ENCODE measurements at places on chromosomes 5 and 9.

- no peak for DNase-seq
Measured at GRCh38 chr5:42636946-42637345, 119.7 kb upstream of the CCDC152 start.

DNA sequence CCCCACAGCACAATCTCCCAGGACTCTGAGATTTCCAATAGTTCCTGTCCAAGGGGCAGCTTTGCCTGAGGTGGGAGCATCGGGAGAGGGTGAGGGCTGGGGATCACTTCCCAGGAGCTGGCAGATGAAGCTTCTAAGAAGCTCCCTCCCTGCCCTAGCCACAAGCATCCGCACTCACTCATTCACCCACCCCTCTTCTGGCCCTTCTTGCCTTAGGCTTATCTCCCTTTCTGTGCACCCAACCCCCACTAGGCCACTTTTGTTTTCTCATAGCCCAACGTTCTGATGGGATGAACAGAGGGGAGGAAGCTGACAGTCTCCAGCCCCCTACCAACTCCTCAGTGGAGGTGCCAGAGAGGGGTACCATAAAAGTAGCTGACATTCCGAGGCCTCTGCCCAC is 3.7 kb upstream of the PCDH1 start:
- DNase-seq, result no peak

DNA sequence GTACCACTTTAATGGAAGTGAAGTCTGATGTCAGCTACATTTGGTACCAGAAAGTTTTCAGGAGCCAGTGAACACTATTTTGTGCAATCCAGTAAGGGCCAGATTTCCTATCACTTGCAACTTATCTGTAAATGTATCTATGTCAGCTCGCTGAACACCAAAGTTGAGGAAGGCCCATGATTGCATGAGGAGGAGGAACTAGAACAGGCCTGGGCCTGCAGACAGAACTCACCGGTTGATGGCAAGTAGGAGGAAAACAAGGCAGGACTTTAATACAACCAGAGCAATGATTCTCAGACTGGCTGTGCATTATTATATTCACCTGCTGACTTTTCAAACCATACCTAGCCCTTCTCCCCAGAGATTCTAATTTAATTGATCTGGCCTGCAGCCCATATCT is 540.2 kb downstream of the CETN3 start:
- no peak for DNase-seq

GRCh38 chr9:121499177-121499426 is 542 bp downstream of the GGTA1 start:
- DNase-seq, result no peak

GRCh38 chr9:81534138-81534875 is 155.0 kb downstream of the TLE1 start:
- no peak for DNase-seq

DNA sequence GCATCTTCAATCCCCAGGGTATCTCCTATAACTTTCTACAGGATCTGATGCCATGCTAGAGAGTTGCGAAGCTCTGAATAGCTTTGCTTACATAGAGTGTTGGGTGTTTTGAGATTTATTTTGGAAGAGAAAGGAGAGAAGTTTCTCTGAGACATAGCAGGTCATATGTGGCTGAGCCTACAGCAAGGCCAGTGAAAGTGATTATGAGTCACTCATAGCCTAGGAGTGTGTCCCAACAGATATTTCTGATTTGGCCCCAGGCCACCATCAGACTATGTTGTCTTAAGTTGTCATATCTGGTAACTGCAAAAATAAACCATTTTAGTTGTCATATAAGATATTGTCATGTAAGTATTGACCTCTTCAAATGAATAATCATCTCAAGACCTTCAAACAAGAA is 132.0 kb upstream of the RAI14 start:
- no peak for DNase-seq

GRCh38 chr9:38619556-38620447 is 594 bp downstream of the ANKRD18A start:
- peak; percentile 6 for DNase-seq

DNA sequence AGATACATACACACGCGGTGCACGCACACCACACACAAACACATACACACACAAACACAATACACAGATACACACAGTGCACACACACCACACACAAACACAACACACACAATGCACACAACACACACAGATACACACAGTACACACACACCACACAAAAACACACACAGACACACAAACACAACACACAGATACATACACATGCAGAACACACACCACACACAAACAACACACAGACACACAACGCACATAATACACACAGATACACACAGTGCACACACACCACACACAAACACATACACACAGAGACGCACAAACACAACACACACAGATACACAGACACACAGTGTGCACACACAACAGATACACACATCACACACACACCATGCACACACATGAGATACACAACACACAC is 5.9 kb upstream of the CCDC187 start:
- no peak for DNase-seq

GRCh38 chr5:132300577-132301343 is 6.6 kb downstream of the SLC22A4 start:
- DNase-seq, result no peak

DNA sequence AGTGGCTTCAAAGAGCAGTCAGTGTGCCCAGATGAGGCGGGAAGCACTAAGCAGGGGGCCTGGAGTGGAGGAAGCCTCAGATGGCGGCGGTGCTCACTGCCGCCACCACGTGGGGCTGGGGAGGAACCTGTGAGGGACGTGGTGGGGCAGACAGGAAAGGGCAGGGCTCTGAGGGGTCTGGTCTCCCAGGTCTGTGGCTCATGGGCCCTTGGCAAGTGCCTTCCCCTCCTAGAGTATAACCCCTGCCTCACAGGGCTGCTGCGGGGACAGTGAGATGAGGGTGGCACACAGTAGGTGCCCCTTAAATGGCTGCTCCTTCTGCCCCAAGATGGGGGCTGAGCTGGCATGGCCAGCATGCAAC is 26.6 kb downstream of the NR5A1 start:
- no peak for DNase-seq

GRCh38 chr9:119365291-119366027 is 3.8 kb downstream of the BRINP1 start:
- DNase-seq, result no peak
